ENCODE measurements at places on chromosomes 11 and 22.
A peak's percentile ranks its signal among the peaks of the same experiment; 100 is the strongest.

- DNase-seq = no peak
Observed at GRCh38 chr22:27581236-27581635, 220.3 kb downstream of the MN1 start.

DNA sequence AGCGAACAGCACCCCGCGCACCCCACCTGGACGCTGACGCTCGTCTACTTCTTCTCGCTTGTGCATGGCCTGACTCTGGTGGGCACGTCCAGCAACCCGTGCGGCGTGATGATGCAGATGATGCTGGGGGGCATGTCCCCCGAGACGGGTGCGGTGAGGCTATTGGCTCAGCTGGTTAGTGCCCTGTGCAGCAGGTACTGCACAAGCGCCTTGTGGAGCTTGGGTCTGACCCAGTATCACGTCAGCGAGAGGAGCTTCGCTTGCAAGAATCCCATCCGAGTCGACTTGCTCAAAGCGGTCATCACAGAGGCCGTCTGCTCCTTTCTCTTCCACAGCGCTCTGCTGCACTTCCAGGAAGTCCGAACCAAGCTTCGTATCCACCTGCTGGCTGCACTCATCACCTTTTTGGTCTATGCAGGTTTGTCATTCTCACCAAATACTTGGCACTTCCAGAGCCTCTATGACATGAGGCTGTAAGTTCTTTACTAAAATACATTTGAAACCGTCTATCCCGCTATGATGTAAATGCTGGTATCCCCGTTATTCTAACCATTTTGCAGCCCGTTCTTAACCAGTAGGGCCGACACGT is 535 bp downstream of the AQP11 start:
- no peak for DNase-seq

- DNase-seq = peak; percentile 63
Observed at GRCh38 chr11:35330931-35331330, 88.4 kb downstream of the SLC1A2 start.

DNA sequence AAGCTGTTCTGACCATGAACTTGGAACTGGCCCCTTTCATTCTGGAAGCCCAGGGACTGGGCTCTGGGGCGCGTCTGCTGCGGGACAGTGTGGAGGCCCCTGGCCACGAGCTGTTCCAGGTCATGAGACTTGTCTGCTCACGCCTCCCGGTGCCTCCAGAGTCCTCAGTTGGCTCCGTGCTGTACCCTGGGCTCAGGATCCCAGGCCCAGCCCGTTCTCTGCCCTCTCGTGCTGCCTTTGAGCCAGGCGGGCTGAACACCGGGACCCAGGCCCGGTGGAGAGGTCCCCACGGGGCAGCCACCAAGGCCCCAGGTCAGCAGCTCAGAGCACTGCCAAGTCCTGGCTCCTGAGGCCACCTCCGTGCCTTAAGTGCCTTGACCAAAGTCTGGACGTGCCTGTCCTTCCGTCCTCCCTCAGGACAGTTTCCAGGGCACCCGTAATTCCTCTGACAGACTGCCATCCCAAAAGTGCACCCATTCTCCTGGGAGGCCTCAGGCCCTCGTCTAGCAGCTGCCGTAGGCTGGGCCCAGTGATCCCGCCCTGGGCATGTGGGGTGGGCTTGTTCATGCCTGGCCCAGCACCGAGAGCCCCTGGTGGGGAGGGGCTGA is 36.3 kb upstream of the PPARA start:
- DNase-seq = no peak

GRCh38 chr11:133403900-133404299 is 128.4 kb downstream of the OPCML start:
- no peak for DNase-seq

All from CD4-positive, alpha-beta T cell treated with Interleukin-15 for 1 hour (primary cell).